NCI-H460 (cell line): ENCODE measurements at places on chromosomes 6 and 20.

DNA sequence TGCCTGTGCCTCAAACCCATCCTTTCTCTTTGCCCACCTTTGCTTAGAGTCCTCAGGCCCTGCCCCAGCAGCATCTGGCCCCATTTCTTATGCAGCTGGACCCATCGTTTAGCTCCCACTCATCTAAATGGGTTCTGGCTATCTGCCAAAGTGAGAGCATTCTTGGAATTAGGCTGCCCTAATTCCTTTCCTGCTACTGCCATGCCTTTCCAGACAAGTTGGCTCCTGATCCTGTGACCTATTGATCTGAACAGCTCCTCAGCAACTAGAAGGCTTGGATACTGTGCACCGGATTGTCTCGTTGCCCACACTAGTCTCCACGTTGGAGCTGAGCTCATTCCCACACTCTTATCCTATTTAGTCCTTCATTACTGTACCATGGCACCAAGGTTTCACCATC is 22.9 kb downstream of the DZANK1 start:
- DNase-seq, result no peak

- DNase-seq, result no peak
Measured at GRCh38 chr20:60365882-60366281, 407.7 kb downstream of the CDH26 start.

DNA sequence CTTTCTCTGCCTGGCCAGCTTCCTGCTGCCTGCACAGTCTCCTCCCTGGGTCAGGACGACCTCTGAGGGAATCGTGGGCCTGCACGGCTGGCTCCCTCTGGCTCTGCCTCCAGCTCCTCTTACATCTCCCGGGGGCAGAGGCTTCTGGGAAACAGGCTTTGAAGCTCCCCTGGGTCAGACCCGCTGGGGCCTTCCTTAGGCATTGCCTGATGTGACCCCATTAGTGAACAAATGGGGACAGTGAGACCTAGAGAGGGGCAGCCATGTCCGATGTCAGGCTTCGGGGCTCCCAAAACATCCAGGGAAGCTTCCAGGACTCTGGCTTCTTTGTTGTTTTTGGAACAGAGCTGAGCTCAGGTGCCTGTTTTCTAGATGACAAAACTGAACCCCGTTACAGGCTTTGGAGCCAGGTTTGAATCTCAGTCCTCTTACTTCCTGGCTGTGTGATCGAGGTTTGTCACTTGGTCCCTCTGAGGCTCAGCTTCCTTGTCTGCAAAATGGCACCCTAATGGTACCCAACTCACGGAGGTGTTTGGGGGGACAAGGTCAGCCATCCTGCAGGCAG is 94.3 kb downstream of the CEBPB start:
- DNase-seq, result no peak

GRCh38 chr20:24972341-24972740 is 20.2 kb downstream of the APMAP start:
- no peak for DNase-seq

GRCh38 chr6:5706124-5707033 is 300.3 kb downstream of the NRN1 start:
- DNase-seq, result no peak

- peak; percentile 25 for DNase-seq
Measured at GRCh38 chr6:126657561-126658175, 317.8 kb downstream of the CENPW start.

- DNase-seq, result no peak
Measured at GRCh38 chr6:112141707-112142106, 54.3 kb downstream of the FAM229B start.

GRCh38 chr20:31617432-31618104 is 12.5 kb downstream of the ID1 start:
- no peak for DNase-seq

DNA sequence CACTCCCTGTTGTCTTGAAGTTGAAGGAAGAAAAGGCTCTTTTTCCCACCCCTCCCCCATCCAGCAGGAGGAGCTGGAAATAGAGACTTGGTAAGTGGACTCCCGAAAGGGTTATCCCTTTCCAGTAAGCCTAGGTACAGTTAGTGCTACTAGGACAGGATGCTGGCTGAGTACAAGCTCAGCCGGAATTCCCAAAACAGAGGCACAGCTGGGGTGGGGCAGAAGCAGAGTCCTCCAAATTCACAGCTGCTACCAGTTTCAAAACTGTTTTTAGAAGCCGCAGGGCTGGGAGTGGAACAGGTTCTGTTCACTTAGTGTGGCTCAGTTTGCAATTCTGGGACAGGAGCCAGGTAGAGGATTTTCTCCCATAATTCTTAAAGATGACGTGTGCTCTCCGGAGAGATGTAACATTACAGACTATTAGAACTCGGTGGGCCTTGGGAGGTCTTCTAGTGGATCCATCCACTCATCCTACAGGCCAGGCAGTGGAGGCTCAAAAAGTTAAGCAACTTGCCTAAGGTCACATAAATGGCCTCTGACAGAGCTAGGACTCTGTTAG is 19.0 kb upstream of the UTRN start:
- peak; percentile 36 for DNase-seq

GRCh38 chr6:14975471-14975817 is 270.4 kb upstream of the JARID2 start:
- no peak for DNase-seq

DNA sequence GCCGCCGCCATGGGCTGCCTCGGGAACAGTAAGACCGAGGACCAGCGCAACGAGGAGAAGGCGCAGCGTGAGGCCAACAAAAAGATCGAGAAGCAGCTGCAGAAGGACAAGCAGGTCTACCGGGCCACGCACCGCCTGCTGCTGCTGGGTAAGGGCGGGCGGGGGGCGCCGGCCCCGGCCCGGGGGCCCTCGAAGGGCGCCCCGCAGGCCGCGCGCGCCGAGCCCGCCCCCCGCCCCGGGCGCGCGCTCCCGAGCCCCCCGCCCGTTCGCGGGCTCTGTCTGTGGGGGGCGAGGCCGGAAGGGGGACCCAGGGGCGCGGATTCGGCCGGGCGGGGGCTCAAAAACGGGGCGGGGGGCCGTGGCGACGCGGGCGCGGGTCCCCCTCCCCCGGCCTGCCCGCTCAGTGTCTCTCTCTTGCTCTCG is 39.2 kb downstream of the GNAS start:
- DNase-seq, result no peak

DNA sequence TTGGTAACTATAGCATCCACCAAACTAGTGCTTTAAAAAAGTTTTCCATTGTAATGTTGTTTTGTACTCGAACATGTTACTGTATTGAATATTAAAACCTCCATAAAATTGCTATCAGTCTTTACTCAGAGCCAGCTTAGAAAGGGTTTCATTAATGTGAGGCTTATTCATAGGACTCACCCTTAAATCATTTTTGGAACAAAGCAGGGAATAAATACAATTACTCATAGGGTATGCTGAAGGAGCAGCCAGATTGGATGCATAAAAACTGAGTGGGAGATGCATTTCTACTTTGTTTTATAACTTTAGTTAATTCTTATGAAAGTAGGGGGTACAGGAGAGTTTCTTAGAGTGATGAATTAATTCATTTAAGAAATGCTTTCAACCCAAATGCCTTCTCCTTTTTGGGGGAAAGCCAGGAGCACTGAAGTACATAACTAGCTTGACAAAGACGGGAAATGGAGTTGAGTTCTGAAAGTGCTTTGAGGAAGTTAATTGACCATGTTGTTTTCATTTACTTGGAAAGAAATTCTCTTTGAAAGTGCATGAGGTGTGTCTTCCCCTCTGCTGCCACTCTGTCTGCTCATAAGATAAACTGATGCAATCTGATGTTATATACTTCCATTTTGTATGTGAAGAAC is 90.3 kb downstream of the RNF144B start:
- DNase-seq, result no peak

GRCh38 chr6:14452567-14453527 is 335.3 kb downstream of the CD83 start:
- no peak for DNase-seq

DNA sequence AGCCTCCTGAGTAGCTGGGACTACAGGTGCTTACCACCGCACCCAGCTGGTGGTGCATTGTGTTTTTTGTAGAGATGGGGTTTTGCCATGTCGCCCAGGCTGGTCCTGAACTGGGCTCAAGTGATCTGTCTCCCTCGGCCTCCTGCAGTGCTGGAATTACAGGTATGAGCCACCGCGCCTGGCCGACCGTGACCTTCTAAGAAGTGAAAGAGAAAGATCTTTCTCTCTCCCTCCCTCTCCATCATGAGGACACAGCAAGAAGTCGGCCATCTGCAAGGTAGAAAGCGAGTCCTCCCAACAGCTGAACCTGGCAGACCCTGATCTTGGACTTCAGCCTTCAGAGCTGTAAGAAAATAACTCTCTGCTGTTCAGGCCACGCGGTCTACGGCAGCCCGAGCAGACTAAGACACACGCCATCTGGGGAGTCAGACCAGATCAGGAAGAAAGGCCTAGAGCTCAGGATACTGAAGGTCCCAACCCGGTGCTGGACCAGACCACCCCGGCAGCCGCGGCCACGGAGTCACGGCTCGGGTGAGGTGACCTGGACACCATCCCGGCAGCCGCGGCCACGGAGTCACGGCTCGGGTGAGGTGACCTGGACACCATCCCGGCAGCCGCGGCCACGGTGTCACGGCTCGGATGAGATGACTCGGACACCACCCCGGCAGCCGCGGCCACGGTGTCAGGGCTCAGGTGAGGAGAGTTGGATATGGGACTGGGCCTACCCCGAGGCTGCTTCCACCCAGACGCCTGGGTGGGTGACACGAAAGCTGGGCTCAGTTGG is 9.6 kb downstream of the GMEB2 start:
- no peak for DNase-seq

DNA sequence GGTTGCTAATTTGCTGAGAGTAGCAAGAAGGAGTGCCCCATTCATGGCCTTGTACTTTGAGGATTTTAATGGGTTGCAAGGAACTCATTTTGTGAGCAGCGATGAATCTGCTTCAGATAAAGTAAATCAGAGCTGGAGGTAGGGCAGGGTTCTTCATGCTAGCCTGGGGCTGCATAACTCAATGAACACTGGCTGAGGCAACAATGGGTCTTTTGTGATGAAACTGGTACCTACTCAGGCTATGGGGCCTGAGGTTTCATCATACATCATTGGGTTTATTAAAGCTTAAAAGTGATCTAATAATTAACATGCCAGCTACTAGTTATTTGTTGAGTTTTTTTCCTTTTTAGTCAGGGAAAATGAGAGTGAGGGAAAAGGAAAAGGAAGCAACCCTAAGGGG is 106.9 kb downstream of the FAM50B start:
- no peak for DNase-seq

DNA sequence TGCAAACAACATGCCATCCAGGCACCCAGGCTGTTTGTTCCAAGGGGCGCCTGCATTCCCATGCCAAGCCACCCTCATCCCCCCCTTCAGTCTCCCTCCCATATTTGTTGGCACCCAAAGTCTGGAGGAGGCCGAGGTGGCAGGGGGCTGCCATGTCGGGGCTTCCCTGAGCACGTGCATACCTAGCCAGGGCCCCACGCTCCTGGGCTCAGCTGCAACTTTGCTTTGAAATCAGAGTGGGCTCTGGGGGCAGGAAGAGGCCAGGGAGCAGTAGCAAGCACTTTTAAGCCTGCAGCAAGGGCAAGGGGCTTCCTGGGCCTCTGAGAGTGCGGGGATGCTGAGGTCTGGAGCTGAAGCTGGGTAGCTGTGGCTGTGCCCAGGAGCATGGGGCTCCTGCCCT is 655.9 kb upstream of the EYS start:
- no peak for DNase-seq

DNA sequence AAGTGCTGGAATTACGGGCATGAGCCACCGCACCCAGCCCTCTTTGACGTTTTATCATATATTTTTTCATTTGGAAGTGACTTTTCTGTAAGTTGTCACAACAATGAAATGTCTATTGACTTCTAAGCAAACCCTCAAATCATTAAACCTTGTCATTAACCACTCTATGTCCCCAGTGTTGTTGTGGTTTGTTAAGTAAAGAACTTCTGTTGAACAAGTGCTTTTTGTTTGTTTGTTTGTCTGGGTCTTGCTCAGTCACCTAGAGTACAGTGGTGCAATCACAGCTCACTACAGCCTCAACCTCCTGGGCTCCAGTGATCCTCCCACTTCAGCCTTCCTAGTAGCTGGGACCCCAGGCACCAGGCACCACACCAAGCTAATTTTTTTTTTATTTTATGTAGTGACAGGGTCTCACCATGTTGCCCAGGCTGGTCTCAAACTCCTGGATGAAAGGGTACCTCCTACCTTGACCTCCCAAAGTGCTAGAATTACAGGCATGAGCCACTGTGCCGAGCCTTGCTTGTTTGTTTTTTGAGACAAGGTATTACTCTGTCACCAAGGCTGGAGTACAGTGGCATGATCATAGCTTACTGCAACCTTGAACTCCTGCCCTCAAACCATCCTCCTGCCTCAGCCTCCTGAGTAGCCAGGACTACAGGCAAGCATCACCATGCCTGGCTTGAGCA is 57.6 kb upstream of the LOC128125822 start:
- DNase-seq, result no peak

DNA sequence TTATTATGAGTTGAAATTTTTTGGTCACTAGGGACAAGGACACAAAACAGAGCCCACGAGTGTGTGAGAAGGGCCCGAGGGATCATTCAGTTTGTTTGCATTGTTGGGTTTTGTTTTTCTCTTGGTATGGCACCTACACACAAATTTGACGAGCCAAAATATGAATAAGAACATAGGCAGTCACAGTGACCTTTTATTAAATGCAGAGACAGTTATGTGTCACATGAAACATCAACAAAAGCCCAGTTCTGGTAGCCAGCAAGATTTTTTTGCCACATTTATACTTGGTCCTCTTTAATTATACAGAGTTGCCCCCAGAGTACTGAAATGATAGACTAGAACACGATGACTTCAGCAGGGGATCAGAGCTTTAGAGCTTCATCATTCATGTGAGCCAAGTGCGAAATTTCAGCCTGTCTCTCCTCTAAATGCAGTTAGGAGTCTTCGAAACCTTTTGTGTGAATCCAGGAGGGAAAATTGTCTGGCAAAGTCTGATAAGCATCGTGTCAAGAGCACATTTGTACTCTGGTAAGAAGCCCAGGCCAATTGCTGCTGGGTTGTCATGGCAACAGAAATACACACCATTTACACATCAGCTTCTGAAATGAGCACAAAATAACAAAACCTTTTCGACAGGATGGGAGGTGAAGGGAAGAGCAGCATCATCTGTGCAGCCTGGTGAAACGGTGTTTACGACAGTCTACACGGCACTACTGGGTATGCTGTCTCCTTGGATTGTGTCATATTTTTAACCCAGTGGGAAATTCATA is 79.2 kb upstream of the RIPOR2 start:
- DNase-seq, result peak; percentile 41

DNA sequence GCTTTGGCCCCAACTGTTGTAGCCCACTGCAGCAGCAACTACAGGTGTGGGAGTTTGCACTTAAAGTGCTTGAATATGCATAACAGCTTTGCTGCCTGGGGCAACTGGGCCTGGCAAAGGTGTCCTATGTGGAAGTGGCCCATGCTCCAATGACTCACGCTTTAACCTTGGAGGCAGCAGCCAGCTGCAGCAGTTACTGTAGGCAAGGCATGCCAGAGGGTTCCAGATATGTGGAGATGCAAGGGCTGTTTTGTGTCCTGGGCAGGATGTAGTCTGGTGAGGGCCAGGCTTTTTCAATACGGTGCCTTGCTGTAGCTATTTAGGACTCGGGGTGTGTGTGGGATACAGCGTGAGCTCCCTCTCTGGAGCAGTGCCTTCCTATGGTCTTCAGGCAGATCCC is 150.3 kb downstream of the NKAIN2 start:
- DNase-seq, result no peak
